ENCODE measurements at places on chromosomes 16 and 17.

GRCh38 chr17:13888056-13888609 lies 181.2 kb upstream of the COX10 start:
- DNase-seq, result no peak

- no peak for DNase-seq
Observed at GRCh38 chr17:61362396-61362795, 37.2 kb upstream of the TBX2 start.

DNA sequence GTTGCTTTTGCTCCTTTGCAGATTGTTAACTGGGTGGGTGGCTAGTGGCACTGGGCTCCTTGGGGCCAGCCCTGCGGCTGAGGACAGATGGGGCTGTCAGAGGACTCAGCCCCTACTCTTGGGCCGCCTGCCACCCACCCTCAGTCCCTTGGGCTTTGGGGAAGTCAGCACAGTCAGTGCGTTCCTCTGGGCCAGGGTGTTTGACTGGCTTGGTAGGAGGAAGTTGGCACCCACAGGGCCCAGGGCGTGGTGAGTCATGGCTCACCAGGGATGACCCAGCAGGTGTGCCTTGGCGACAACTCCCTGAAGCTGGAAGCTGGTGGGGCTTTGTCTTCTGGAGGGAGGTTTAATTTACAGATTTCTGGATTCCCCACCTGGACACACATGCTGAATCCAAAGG lies 32.4 kb downstream of the HAPSTR1 start:
- DNase-seq, result no peak

DNA sequence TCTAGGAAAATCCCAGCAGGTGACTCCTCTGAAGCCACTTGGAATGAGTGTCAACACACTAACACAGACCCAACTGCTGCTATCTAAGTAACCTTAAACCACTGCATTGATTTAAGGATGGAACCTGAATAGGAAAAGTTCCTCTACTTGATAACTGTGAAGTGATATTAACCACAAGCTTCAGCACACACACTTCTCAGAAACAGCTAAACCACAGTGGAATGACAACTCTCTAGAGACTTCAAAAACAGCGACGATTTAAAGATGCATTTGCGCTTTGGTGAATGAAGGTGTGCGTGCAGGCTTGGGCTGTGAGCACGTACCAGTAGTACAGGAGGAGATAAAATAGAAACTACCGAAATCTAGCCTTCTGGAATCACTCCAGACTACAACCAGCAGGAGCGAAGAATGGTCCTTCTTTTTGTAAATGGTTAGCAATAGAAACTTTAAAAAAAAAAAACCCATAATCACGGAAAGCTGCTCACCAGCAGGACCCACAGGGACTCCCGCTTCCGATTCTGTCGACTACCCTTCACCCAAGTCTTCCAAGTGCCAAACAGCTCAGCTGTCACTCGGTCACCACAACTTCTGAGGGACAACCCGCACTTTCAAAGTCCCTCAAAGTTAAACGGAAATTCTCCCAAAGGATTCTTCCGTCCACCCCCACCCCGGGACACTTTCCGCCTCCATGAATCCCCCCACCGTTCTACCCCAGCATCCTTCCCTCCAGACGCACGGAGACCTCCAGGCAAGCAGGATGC lies 137.7 kb upstream of the CORO6 start:
- DNase-seq, result peak; percentile 42

- DNase-seq, result no peak
Observed at GRCh38 chr16:90033387-90033786, 14.1 kb upstream of the DBNDD1 start.

DNA sequence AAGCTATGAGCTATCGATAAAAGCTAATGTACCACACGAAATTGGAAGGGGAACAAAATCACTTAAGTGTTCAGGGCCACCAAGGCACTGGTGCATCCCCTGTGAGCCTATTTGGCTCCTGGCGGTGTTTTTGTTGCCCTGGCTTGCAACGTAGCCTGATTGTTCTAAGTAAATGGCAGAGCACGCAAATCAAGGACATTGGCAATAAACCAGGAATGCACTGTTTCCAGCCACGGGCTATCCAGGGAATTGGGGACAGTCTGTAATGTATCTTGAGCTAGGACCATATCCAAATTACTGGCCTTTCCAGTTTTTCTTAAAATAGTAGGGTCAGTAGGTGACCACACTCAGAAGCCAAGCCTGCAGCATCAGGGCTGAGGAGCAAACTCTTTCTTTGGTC lies 734.0 kb downstream of the MAF start:
- DNase-seq, result no peak

DNA sequence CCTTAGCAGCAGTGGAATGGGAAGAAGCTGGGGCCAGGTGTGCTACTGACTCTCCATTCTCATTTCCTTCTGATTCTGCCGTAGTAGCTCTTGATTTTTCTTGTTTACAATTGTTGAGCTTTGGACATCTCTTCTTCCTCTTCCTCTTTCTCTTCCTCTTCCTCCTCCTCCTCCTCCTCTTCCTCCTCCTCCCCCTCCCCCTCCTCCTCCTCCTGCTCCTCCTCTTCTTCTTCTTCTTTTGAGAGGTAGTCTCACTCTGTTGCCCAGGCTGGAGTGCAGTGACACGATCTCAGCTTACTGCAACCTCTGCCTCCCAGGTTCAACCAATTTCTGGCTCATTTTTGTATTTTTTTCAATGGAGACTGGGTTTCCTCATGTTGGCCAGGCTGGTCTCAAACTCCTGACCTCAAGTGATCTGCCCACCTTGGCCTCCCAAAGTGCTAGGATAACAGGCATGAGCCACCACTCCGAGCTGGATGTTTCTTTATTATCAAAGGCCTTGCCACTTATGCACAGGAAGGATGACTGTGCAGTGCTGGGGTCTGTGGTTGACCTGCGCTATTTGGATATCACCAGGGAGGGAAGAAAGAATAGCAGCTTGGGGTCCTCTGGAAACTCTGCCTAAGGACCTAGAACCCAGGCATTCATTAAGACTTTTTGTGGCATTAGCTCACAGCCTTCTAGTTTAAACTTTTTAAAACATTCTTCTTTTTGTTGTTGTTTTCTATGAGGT lies 127.8 kb upstream of the KCNJ16 start:
- no peak for DNase-seq

- no peak for DNase-seq
Observed at GRCh38 chr17:82859431-82860403, 19.9 kb upstream of the ZNF750 start.

DNA sequence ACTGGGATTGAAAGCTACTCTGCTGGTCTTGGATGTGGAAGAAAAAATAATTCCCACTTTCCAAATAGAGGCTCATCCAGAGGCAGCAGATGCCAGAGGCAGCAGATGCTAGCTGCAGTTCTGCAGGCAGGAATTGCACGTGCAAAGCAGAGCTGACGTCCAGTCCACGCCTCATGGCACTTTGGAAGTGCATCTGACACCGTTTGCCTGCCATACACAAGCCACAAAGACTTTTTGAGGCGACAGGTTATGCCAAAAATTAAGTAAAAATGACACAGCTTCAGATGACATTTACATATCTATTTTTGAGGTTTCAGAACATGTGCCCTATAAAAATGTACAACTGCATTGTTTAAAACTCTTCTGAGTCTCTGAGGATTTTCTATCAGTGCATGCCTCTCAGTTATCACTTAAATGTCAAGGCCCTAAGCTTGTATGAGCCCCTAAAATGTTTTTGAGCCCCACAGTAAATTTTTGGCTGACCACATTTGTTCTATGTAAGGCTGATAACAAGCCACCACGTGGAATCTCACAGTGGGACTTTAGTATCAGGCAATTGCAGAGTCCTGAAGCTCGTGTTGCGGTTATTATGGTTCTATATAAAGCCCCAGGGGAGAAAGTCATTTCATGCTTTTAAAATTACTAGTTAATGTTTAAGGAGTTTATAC lies 239.2 kb downstream of the PRKCA start:
- no peak for DNase-seq

GRCh38 chr16:19909750-19910322 lies 25.2 kb upstream of the GPRC5B start:
- DNase-seq, result no peak

- DNase-seq, result no peak
Observed at GRCh38 chr17:31584438-31585279, 193.2 kb downstream of the RAB11FIP4 start.

GRCh38 chr17:13777003-13777402 lies 175.3 kb upstream of the HS3ST3A1 start:
- DNase-seq, result no peak

DNA sequence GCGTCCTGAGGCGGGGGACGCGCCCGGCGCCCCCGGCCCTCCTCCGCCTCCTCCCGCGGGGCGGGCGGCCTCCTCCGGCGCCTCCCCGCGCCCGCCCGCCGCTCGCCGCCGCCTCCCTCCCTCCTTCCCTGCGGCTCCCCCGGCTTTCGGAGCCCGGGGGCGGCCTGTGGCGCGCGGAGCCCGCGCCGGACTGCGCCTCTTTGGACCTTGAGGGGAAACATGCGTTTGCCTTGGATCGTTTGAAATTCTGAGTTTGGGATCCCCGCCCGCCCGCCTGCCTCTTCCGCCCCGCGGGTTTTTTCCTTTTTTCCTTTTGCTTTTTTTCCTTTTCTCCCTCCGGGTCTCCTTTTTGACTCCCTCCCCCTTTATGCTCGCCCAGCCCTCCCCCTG lies 390 bp downstream of the ZNRF1 start:
- peak; percentile 20 for DNase-seq

GRCh38 chr16:56116577-56116964 lies 74.7 kb upstream of the GNAO1 start:
- DNase-seq, result no peak

GRCh38 chr16:85394456-85395206 lies 218.5 kb upstream of the GSE1 start:
- no peak for DNase-seq

GRCh38 chr17:77444628-77444983 lies 303.8 kb downstream of the SEC14L1 start:
- DNase-seq, result no peak

- no peak for DNase-seq
Observed at GRCh38 chr17:80374039-80374731, 40.8 kb upstream of the ENDOV start.

GRCh38 chr16:80372341-80372740 lies 168.5 kb upstream of the DYNLRB2 start:
- DNase-seq, result no peak

- no peak for DNase-seq
Observed at GRCh38 chr17:47669081-47669480, 19.4 kb downstream of the KPNB1 start.

DNA sequence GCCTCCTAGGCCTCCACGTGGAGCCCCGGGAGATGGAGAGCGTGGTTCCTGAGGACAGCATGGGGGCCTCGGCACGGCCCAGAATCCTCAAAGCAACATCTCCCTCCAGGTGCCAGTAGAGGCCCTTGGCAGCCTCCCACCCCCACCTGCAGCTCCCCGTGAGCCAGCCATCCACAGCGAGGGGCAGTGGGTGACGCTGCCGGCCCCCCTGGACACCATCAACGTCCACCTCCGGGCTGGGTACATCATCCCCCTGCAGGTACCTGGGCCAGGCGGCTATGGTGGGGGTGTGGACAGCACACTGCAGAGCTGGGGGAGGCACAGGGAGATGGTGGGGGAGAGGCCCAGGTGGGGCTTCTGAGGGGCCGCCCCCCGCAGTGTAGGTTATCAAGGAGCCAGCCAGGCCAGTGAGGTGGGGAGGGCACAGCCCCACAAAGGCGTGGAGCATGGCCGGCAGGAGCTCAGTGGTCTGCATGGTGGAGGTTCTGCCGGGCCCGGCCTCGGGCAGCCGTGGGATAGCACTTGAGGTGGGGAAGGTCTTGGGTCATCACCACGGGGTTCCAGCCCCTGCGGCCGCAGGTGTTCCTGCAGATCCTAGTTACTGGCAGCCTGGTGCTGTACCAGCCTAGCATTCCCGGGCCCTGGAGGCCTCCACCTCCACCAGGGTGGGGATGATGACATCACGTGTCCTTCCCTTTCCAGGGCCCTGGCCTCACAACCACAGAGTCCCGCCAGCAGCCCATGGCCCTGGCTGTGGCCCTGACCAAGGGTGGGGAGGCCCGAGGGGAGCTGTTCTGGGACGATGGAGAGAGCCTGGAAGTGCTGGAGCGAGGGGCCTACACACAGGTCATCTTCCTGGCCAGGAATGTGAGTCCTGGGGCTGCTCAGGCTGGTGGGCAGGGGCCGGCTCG lies 16.4 kb downstream of the GAA start:
- no peak for DNase-seq

DNA sequence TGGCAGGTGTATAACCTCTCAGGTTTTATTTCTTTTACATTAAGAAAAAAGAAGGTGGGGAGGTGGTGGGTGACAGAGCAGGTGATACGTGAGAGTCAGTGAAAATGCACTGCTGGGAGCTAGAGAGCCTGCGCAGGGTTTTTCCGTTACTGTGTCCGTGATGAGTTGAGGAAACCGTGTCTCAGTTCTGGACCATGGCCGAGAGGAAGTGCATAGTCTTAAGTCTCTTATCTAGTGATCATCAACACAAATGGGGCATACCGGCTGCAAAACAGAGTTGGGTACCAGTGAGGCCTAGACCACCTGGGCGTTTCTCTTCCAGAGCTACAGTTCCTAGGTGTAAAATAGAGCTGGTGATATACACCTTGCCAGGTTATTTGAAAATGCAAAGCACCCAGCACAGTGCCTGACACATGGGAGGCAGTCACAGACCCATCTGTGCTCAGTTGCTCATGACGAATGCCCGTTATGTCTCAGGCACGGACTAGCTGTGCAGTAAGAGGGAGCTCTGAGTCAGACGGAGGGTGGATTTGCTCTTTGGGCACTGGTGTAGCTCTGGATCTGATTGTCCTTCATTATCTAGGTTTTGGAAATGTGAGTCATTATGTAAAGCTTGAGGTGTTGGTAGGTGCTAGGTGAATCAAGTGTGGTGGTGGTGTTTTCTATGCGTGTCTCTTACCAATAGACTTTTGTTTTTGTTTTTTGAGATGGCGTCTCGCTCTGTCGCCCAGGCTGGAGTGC lies 60.9 kb downstream of the RPTOR start:
- no peak for DNase-seq

- DNase-seq, result no peak
Observed at GRCh38 chr17:29726715-29727252, 104.1 kb upstream of the CORO6 start.

GRCh38 chr16:55571-56136 lies 2.0 kb downstream of the SNRNP25 start:
- DNase-seq, result no peak

- DNase-seq, result no peak
Observed at GRCh38 chr17:66543526-66543925, 241.1 kb downstream of the PRKCA start.

- DNase-seq, result no peak
Observed at GRCh38 chr17:885971-886571, 93.5 kb downstream of the NXN start.

GRCh38 chr16:27402964-27403600 lies 1.1 kb downstream of the IL21R start:
- no peak for DNase-seq

GRCh38 chr16:78962457-78962929 lies 638.0 kb downstream of the MAF start:
- no peak for DNase-seq

Measured in T follicular helper cell (primary cell).